ENCODE measurements at places on chromosomes 12 and 14. TPM values are rescaled to one million over a fixed set of nuclear protein-coding genes. Genes with fewer than 3 reads are reported as not detected.

The TMEM233 gene
- total RNA-seq = not detected

The NTF3 gene
- total RNA-seq = 1.3 TPM

The RERG gene
- not detected for total RNA-seq

The TTC5 gene
- 16.8 TPM for total RNA-seq

The SMOC1 gene
- total RNA-seq = not detected

The AKAP5 gene
- total RNA-seq = 1.6 TPM

The IKZF4 gene
- 2.4 TPM for total RNA-seq

The MDP1 gene
- 6.4 TPM for total RNA-seq

The NKX2-1 gene
- not detected for total RNA-seq

The HECTD4 gene
- 6.8 TPM for total RNA-seq

The BIN2 gene
- not detected for total RNA-seq

The ACOT4 gene
- total RNA-seq = not detected

The POTEM gene
- total RNA-seq = not detected

The PIK3C2G gene
- total RNA-seq = not detected

The NTS gene
- total RNA-seq = not detected

The TMPRSS12 gene
- not detected for total RNA-seq

The CBLN3 gene
- not detected for total RNA-seq

The RNFT2 gene
- 10.9 TPM for total RNA-seq

The KRT79 gene
- 0.26 TPM for total RNA-seq

The SYNDIG1L gene
- not detected for total RNA-seq

The AKAP3 gene
- total RNA-seq = 0.14 TPM

The ASPG gene
- total RNA-seq = not detected

The CYP27B1 gene
- 2.1 TPM for total RNA-seq

The CHST11 gene
- total RNA-seq = 8.4 TPM

The PTPRO gene
- total RNA-seq = not detected

The APOLD1 gene
- total RNA-seq = 3.3 TPM

The TEX22 gene
- not detected for total RNA-seq

The TAS2R9 gene
- not detected for total RNA-seq

The GIT2 gene
- total RNA-seq = 30.3 TPM

The LALBA gene
- total RNA-seq = not detected

The FZD10 gene
- total RNA-seq = not detected

The KRT72 gene
- total RNA-seq = not detected

The CISTR gene
- not detected for total RNA-seq

The CORO1C gene
- 127 TPM for total RNA-seq

The LPCAT3 gene
- 14.7 TPM for total RNA-seq

The KCNMB4 gene
- 1.1 TPM for total RNA-seq

The KRT3 gene
- not detected for total RNA-seq

The TSHR gene
- not detected for total RNA-seq

The RPL10L gene
- not detected for total RNA-seq

The GALNT16 gene
- 4.8 TPM for total RNA-seq

The DEGS2 gene
- not detected for total RNA-seq

The DBX2 gene
- not detected for total RNA-seq

The KRT75 gene
- 0.07 TPM for total RNA-seq

The KIF26A gene
- 3.0 TPM for total RNA-seq

The FOXG1 gene
- 0.29 TPM for total RNA-seq

The GALNT8 gene
- not detected for total RNA-seq

The MYF6 gene
- not detected for total RNA-seq

The LRP10 gene
- total RNA-seq = 28.7 TPM

The TSPAN9 gene
- total RNA-seq = 7.0 TPM

The TAS2R8 gene
- total RNA-seq = not detected

The VRTN gene
- total RNA-seq = not detected

The HOXC6 gene
- total RNA-seq = 2.5 TPM

The SPIC gene
- not detected for total RNA-seq

The KERA gene
- not detected for total RNA-seq

The GYS2 gene
- total RNA-seq = not detected

The ERBB3 gene
- 0.64 TPM for total RNA-seq

The BATF gene
- not detected for total RNA-seq

The C12orf50 gene
- not detected for total RNA-seq

The HNF1A gene
- not detected for total RNA-seq

All from A172 (cell line).